ENCODE measurements at places on chromosomes 5 and 9. TPM values are rescaled to one million over a fixed set of nuclear protein-coding genes. Genes with fewer than 3 reads are reported as not detected.

GRCh38 chr5:175542232-175542965 is 64.0 kb downstream of the SFXN1 start:
- no peak overlapping the region for H3K27ac ChIP-seq
- H3K4me3 ChIP-seq = no peak overlapping the region
- no peak for DNase-seq
- H3K36me3 ChIP-seq = no peaks in the 10 kb centered on the region
- no peaks in the 10 kb centered on the region for H3K27me3 ChIP-seq

- H3K36me3 ChIP-seq = no peaks in the 10 kb centered on the region
- H3K27ac ChIP-seq = no peak overlapping the region
- H3K27me3 ChIP-seq = no peaks in the 10 kb centered on the region
- H3K4me3 ChIP-seq = no peak overlapping the region
Observed at GRCh38 chr5:8429778-8430758, 561.1 kb downstream of the MTRR start.

DNA sequence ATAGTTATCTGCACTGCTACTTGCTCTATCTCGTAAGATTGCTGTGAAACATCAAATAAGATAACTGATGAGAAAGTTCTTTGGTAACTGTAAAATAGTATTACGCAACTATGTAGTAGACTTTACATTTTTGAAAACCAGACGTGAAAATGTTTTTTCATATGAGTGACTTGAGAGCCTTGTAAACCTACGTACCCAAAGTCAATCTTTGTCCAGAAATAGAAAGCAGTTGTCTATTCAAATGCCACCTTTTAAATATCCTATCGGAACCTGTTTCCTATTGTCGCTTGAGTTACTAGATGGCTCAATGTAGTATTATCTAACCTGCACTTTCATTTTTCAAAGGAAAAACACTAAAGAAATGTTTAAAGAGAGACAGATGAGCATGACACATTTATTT is 1.6 kb downstream of the FNIP1 start:
- H3K27me3 ChIP-seq = no peaks in the 10 kb centered on the region
- H3K4me3 ChIP-seq = no peak overlapping the region
- H3K36me3 ChIP-seq = no peaks in the 10 kb centered on the region
- peaks cover 58% of the 10 kb centered on the region for H3K4me1 ChIP-seq
- H3K27ac ChIP-seq = peak overlapping the region; percentile 99
- DNase-seq = no peak

DNA sequence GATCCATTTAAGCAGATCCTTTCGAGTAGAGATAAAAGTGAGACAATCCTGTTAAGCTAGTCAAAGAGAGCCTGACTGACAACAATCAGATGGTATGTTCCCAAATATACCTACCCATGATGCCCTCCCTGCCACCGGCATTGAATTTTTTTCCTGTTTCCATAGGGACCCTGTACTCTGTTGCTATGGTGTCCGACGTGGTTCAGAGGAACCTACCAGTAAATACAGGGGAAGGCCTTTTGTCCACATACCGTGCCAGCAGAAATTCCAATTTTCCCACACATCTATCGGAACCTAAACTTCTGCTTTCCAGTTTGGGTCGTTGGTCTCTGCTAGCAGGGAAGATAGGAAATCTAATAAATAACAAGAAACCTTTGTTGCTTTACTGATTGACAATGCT is 64.7 kb downstream of the MEGF10 start:
- no peak overlapping the region for H3K4me3 ChIP-seq
- DNase-seq = no peak
- no peaks in the 10 kb centered on the region for H3K36me3 ChIP-seq
- H3K4me1 ChIP-seq = no peaks in the 10 kb centered on the region
- no peaks in the 10 kb centered on the region for H3K27me3 ChIP-seq

- no peaks in the 10 kb centered on the region for H3K4me1 ChIP-seq
- no peaks in the 10 kb centered on the region for H3K36me3 ChIP-seq
- H3K27ac ChIP-seq = no peak overlapping the region
Observed at GRCh38 chr5:152271420-152271819, 133.7 kb downstream of the NMUR2 start.

DNA sequence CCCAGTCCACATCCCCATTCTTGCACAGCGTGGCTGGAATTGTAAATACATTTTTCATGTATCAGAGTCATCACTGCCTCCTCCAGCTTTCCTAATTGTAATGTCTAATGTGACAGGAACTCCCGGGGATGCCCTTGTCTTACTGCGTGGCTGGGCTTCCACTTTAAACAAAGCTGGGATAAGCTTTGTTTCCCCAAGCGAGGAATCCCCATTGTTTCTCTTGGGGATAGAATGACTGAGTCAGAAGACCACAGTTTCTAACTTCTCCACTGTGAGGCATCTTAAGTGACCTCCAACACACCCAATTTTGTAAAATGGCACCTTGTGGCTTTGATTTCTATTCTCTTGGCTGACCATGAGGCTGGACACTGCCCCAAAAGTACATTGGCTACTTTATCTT is 22.4 kb downstream of the ARPC5L start:
- peaks cover 85% of the 10 kb centered on the region for H3K36me3 ChIP-seq
- no peak for DNase-seq
- no peaks in the 10 kb centered on the region for H3K4me1 ChIP-seq
- H3K27me3 ChIP-seq = no peaks in the 10 kb centered on the region

The S1PR3 gene
- total RNA-seq = 4.8 TPM

- H3K27me3 ChIP-seq = no peaks in the 10 kb centered on the region
- H3K4me1 ChIP-seq = no peaks in the 10 kb centered on the region
- no peak for DNase-seq
- H3K36me3 ChIP-seq = no peaks in the 10 kb centered on the region
- H3K4me3 ChIP-seq = no peak overlapping the region
Observed at GRCh38 chr5:17679597-17680203, 45.4 kb downstream of the TAF11L14 start.

DNA sequence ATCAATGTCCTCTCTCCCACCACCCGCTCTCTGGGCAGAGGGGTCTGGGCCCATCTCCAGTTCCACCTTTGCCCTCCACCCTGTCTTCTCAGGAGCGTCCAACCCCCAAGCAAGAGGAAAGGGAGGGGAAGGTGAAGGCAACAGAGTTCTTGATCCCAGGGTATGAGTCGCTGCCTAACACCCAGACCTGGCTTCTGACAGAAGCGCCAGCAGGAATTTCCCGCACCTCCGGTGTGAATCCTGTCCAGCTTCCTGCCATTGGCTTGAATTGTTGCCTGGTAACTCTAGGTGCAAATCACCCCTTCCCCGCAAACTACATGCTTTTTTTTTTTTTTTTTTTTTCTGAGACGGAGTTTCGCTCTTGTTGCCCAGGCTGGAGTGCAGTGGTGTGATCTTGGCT is 84.2 kb upstream of the IER5L start:
- H3K4me1 ChIP-seq = peaks cover 15% of the 10 kb centered on the region
- no peaks in the 10 kb centered on the region for H3K27me3 ChIP-seq
- H3K4me3 ChIP-seq = no peak overlapping the region
- no peak overlapping the region for H3K27ac ChIP-seq
- DNase-seq = no peak

DNA sequence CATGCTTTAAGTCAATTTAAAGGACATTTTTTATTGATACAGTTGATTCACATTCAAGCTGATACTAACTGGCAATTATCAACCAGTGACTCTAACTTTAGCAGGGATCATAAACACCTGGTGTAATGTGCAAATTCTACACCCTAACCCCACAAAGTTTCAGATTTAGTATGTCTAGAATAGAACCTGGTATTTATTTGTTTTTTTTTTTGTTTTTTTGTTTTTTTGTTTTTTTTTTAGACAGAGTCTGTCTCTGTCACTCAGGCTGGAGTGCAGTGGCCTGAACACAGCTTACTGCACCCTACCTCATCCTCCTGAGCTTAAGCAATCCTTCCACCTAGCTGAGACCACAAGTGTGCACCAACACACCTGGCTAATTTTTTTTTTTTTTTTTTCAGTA is 311.2 kb upstream of the SEMA6A start:
- H3K4me3 ChIP-seq = no peak overlapping the region
- DNase-seq = no peak
- H3K4me1 ChIP-seq = no peaks in the 10 kb centered on the region
- H3K27me3 ChIP-seq = no peaks in the 10 kb centered on the region

GRCh38 chr5:15914638-15915037 is 265.0 kb downstream of the MARCHF11 start:
- H3K27ac ChIP-seq = no peak overlapping the region
- no peak for DNase-seq
- H3K4me3 ChIP-seq = no peak overlapping the region
- H3K4me1 ChIP-seq = no peaks in the 10 kb centered on the region
- no peaks in the 10 kb centered on the region for H3K36me3 ChIP-seq
- no peaks in the 10 kb centered on the region for H3K27me3 ChIP-seq

The GMCL2 gene
- not detected for total RNA-seq

DNA sequence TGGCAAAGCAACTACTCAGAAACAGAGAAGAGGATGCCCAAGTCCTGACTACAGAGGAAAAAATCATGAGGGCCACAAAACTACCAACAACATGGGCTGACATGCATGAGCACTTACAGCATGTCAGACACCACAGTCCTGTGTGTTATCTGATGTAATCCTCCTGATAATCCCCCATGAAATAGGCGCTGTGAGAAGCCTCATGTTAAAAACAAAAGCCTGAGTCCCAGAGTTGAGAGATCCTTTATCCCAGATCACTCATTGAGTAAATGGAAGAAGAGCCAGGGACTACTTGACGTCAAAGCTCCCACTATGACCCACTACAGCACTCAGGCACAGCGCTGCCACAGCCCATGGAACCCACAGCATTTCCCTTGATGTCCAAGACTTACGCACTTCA is 7.2 kb upstream of the SPOCK1 start:
- H3K4me1 ChIP-seq = no peaks in the 10 kb centered on the region
- H3K4me3 ChIP-seq = no peak overlapping the region
- H3K27ac ChIP-seq = no peak overlapping the region
- DNase-seq = no peak
- no peaks in the 10 kb centered on the region for H3K27me3 ChIP-seq

GRCh38 chr9:97348871-97349270 is 41.4 kb downstream of the CCDC180 start:
- no peak overlapping the region for H3K4me3 ChIP-seq
- DNase-seq = no peak
- no peaks in the 10 kb centered on the region for H3K27me3 ChIP-seq
- no peak overlapping the region for H3K27ac ChIP-seq
- no peaks in the 10 kb centered on the region for H3K36me3 ChIP-seq
- no peaks in the 10 kb centered on the region for H3K4me1 ChIP-seq

The ADCY2 gene
- total RNA-seq = 0.46 TPM

The C9orf153 gene
- total RNA-seq = not detected

GRCh38 chr9:119458068-119458467 is 88.8 kb upstream of the BRINP1 start:
- no peaks in the 10 kb centered on the region for H3K27me3 ChIP-seq
- H3K4me1 ChIP-seq = no peaks in the 10 kb centered on the region
- no peak for DNase-seq
- H3K36me3 ChIP-seq = no peaks in the 10 kb centered on the region

- H3K4me1 ChIP-seq = no peaks in the 10 kb centered on the region
- no peak for DNase-seq
- no peaks in the 10 kb centered on the region for H3K36me3 ChIP-seq
- no peak overlapping the region for H3K4me3 ChIP-seq
Observed at GRCh38 chr5:10671041-10672008, 89.7 kb downstream of the DAP start.

GRCh38 chr5:108900668-108901067 is 153.0 kb downstream of the FER start:
- no peaks in the 10 kb centered on the region for H3K36me3 ChIP-seq
- H3K27me3 ChIP-seq = no peaks in the 10 kb centered on the region

The FUT7 gene
- total RNA-seq = 2.1 TPM

DNA sequence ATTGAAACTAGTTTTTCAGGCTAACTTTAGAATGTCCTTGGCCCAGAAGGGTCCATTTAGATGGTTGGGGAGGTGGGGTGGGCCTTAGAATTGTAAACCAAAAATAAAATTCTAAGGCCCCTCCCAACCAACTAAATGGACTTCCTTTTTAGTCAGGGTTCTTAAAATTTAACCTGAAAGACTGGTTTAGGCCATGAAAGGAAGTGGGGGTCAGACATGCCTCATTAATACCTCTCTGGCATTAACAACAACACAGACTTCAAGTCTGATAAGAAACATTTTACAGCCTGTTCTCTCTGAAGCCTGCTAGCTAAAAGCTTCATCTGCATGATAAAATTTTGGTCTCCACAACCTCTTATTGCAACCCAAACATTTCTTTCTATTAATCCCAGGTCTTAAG is 65.5 kb upstream of the TNC start:
- no peak for DNase-seq
- H3K27ac ChIP-seq = no peak overlapping the region
- H3K36me3 ChIP-seq = no peaks in the 10 kb centered on the region
- no peaks in the 10 kb centered on the region for H3K4me1 ChIP-seq
- H3K27me3 ChIP-seq = no peaks in the 10 kb centered on the region

DNA sequence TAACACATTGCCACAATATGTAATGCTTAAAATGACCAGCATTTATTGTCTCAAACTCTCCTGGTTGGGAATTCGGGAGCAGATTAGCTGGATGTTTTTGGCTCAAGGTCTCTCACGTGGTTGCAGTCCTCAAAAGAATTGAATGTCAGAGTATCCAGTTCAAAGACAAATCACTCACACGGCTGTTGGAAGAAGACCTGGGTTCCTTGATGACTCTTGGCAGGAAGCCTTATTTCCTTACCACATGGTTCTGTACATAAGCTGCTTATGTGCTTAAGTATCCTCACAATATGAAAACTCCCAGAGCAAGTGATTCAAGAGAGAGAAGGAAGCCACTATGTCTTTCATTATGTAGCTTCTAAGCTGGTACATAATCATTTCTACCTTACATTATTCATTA is 230.3 kb upstream of the PTPRD start:
- no peak overlapping the region for H3K27ac ChIP-seq
- DNase-seq = no peak
- H3K4me1 ChIP-seq = no peaks in the 10 kb centered on the region
- no peak overlapping the region for H3K4me3 ChIP-seq
- H3K27me3 ChIP-seq = no peaks in the 10 kb centered on the region
- no peaks in the 10 kb centered on the region for H3K36me3 ChIP-seq

- H3K27ac ChIP-seq = peak overlapping the region; percentile 100
- peaks cover 16% of the 10 kb centered on the region for H3K36me3 ChIP-seq
- peak overlapping the region; percentile 89 for H3K4me3 ChIP-seq
- peak; percentile 90 for DNase-seq
- no peaks in the 10 kb centered on the region for H3K27me3 ChIP-seq
Observed at GRCh38 chr5:179819296-179820126, 1.2 kb upstream of the SQSTM1 start.

- H3K36me3 ChIP-seq = no peaks in the 10 kb centered on the region
- peak; percentile 62 for DNase-seq
- no peak overlapping the region for H3K4me3 ChIP-seq
- no peaks in the 10 kb centered on the region for H3K4me1 ChIP-seq
Observed at GRCh38 chr9:84393266-84393950, 52.9 kb upstream of the SLC28A3 start.

GRCh38 chr9:83445703-83446265 is 92.4 kb downstream of the FRMD3 start:
- no peak overlapping the region for H3K4me3 ChIP-seq
- H3K4me1 ChIP-seq = peaks cover 8% of the 10 kb centered on the region

The CCIN gene
- not detected for total RNA-seq

The ANKRA2 gene
- total RNA-seq = 17.9 TPM

Measured in upper lobe of left lung (tissue), 6 donors.